SW 1271 (cell line): ENCODE measurements at places on chromosomes 13 and 19.

DNA sequence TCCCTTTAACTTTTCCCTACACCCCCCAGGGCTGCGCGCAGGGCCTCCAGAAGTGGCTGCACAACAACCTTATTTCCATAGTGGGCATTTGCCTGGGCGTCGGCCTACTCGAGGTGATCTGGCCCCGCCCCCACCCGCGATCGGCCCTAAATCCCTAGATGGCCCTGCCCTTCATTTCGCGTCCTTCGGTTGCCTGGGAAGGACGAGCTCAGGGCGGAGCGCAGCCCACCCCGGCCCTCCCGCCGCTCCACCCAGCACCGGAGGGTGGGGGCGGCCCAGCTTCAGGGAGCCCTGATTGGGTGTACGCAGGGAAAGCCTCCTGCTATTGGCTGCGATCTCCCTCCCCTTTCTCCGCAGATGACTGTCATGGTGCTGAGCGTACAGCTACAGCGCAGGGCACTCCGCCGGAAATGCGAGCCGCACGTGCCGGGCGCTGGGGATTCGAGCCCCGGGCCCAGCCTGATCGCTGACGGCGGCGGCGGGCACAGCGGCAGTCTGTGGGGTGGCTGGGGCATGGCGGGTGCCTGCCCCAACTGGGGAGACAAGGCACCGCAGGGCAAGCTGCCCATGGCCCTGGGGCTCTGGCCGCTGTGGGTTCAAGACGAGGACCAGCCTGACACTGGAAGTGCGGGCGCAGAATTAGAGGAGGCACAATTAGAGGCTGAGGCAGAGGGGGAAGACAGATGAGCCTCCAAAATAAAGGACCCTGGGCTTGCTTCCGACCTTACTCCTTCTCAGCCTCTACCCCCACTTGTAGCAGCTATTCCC is 4.3 kb downstream of the CD37 start:
- DNase-seq, result peak; percentile 68

- DNase-seq, result peak; percentile 41
These were observed 203.1 kb upstream of the EDNRB start for GRCh38 chr13:78121459-78122348.

GRCh38 chr13:104962411-104962810 is 1573.1 kb downstream of the EFNB2 start:
- no peak for DNase-seq

GRCh38 chr19:35044317-35045117 is 3.0 kb downstream of the HPN start:
- DNase-seq, result peak; percentile 46

DNA sequence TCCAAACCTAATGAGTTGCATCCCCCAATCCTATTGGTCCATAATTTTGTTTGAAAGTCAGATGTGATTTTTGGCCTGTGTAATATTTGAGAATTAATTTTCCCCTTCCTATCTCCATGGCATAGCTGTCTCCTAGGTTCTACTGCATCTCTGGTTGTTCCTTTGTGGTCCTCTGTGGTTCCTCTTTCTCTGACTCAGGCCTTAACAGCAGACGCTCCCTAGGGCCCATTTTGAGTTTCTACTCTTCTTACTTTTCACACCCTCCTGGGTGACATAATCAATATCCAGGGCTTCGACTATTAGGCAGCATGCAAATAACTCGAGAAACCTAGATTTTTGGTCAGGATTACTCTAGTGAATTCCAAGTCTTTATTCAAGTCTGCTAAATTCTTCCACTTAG is 160.7 kb downstream of the RFC3 start:
- no peak for DNase-seq

DNA sequence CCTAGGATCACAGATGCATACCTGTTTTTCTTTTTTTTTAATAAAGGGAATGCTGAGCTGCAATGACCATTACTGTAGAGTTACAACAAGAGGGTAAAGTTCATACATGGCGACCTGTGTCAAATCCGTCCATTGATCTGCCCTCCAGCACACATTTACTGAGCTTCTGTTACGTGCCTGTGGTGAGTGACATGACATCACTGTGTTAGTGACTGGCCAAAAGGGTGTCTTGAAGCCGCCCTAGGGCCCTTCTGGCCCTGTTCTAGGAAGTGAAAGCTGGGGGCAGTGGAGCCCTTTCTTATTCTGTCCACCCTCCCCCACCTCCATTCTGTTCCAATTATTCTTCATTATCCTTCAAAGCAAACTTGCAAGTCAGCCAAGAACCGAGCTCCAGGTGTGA is 66.3 kb downstream of the ZIC5 start:
- DNase-seq, result no peak

GRCh38 chr13:110070511-110071120 is 236.3 kb downstream of the COL4A1 start:
- DNase-seq, result no peak

GRCh38 chr13:113238536-113238935 is 29.1 kb downstream of the CUL4A start:
- DNase-seq, result no peak

GRCh38 chr19:3670796-3671679 is 29.2 kb downstream of the PIP5K1C start:
- DNase-seq, result no peak
